Breast epithelium (tissue), 4 donors: ENCODE measurements at places on chromosomes 5 and 9.

DNA sequence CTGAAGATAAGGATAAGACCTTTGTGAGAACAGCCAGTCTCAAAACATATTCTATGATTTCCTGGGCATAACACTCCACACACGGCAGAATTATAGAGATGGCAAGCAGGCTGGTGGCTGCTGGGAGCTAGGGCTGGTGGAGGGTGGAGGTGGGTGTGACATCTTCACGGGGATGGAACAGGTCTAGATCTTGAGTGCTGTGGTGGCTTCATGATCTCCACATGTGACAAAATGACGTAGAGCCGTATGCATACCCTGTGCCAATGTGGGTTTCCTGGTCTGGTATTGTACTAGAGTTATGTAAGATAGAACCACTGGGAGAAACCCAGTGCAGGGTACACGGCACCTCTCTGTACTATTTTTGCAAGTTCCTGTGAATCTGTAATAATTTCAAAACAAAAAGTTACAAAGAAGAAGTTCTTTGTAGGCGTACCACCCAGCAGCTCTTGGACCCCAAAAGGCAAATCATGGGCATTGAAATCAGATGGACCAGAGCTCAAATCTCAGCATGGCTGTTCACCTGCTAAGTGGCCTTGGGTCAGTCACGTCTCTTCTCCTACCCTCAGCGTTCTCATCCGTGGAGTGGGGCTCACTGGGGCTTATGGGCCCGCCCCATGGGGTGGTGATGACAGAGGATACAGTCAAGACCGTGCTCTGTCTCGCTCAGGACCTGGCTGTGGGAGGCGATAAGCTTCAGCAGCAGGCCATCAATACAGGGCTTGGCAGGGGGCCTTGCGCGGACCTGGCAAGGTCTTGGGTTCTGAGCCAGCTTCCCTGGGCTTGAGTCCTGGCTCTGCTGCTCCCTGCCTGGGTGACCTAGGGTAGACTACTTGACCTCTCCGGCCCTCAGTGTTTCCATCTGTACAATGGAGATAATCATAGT lies 74.7 kb upstream of the UNC5A start:
- no peak overlapping the region for H3K4me3 ChIP-seq
- no peaks in the 10 kb centered on the region for H3K4me1 ChIP-seq
- peaks cover 59% of the 10 kb centered on the region for H3K27me3 ChIP-seq
- DNase-seq, result no peak

GRCh38 chr9:96137671-96138429 lies 164.1 kb downstream of the HSD17B3 start:
- no peak for DNase-seq
- H3K36me3 ChIP-seq, result no peaks in the 10 kb centered on the region
- no peaks in the 10 kb centered on the region for H3K4me1 ChIP-seq
- H3K27me3 ChIP-seq, result no peaks in the 10 kb centered on the region
- H3K27ac ChIP-seq, result peak overlapping the region; percentile 2

GRCh38 chr9:87725900-87726709 lies at the start of gene CTSL:
Gene CTSL, plus strand, starts transcription at chr9:87726119. Its CDS starts 1,485 bp downstream, at chr9:87727604.
- peak within 1 kb of the TSS; percentile 88 for H3K27ac ChIP-seq
- no peaks in the 10 kb centered on the region for H3K36me3 ChIP-seq
- no peaks in the 10 kb centered on the region for H3K27me3 ChIP-seq
- DNase-seq, result peak; percentile 82

DNA sequence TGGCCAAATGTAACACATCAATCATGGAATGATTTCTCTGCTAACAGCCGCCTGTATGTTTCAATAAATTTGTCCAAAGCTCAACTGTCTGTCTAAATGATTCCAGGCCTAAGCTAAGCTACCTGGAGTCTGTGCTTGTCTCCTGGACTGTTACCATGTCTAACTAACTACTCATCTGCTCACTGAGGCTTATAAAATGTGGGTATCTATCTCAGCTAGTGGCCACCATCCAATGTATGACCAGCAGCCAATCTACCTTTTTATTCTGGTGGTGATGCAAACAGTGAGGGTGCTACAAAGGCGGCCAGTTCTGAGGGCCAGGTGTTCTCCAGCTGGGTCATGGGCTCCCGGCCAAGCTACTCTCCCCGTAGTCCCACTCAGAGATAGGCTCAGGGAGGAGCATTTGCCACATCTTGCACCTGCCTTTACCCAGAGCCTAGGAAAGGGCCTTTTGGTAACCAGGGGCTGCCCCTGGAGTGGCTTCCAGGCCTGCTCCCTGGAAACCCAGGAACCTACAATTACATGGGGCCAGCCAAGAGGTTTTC lies 59.1 kb downstream of the PFDN1 start:
- no peaks in the 10 kb centered on the region for H3K36me3 ChIP-seq
- H3K27me3 ChIP-seq, result no peaks in the 10 kb centered on the region
- no peak overlapping the region for H3K4me3 ChIP-seq
- H3K27ac ChIP-seq, result no peak overlapping the region
- no peak for DNase-seq
- H3K4me1 ChIP-seq, result no peaks in the 10 kb centered on the region

GRCh38 chr5:93800988-93801811 lies 59.8 kb upstream of the POU5F2 start:
- H3K4me1 ChIP-seq, result peaks cover 5% of the 10 kb centered on the region
- H3K36me3 ChIP-seq, result no peaks in the 10 kb centered on the region
- no peak overlapping the region for H3K27ac ChIP-seq
- no peaks in the 10 kb centered on the region for H3K27me3 ChIP-seq
- no peak overlapping the region for H3K4me3 ChIP-seq

GRCh38 chr9:34230556-34230955 lies 51.7 kb downstream of the UBAP1 start:
- no peak for DNase-seq
- no peaks in the 10 kb centered on the region for H3K36me3 ChIP-seq
- no peak overlapping the region for H3K4me3 ChIP-seq
- no peak overlapping the region for H3K27ac ChIP-seq
- H3K4me1 ChIP-seq, result no peaks in the 10 kb centered on the region
